Kasumi-1 (cell line): ENCODE measurements at places on chromosomes 5 and 9.

DNA sequence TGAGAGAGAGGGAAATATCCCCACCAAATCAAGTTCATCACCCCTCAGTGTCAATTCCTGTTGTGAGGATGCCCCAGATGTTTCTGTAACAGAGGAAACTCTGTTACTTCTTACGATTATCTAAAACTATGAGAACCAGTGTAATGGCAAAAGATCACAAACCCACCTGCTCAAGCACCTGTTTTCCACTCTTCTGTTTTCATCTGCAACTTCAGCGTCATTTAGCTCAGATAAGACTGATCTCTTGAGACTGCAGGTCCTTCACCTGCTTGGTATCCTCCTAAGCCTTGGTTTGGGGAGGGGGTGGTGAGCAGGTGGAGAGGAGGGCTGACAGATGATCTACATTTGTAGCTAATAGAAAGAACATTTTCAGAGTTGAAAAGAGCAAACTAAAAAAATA, 229.3 kb downstream of the SLF1 start:
- no peak for DNase-seq

- no peak for DNase-seq
Measured at GRCh38 chr5:120779674-120780073, 315.6 kb downstream of the PRR16 start.

- DNase-seq = no peak
Measured at GRCh38 chr9:12956261-12956660, 181.4 kb downstream of the LURAP1L start.

DNA sequence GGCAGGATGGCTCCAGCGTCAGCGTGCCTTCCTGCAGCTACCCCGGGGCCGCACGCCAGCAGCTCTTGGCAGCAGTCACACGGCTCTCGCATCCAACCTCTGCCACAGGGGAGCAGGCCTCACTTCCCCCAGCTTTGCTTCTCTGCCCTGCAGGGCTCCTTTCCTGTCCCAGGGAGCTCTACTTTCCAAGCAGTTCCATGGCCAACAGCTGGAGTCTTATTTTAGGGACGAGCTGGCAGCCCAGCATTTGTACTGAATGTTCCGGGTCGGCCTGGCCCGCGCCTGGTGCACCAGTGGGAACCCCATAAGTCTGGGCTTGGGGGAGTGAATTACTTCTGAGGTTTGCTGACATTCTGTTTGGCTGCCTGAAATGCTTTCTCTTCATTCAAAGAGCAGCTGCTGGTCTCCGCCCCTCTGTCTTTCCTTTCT, 34.6 kb downstream of the GADD45G start:
- DNase-seq = no peak

DNA sequence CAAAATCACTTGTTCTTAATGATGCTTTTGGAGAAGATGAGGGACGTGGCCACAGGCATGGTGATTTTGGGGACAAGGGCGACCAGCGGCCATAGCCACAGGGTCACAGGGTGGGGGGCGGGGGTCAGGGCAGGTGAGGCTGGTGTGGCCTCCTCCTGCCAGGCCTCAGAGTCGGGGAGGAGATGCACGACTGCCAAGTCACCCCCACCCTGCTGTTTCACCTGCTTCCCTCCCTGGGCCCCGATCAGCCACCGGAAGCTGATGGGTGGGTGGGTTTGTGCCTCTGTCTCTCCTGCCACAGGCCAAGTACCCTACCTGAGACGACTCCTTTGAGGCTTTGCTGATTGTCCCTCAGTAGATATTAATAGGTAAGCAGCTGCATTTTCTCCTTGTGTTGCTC, 199.3 kb downstream of the PAX5 start:
- no peak for DNase-seq

DNA sequence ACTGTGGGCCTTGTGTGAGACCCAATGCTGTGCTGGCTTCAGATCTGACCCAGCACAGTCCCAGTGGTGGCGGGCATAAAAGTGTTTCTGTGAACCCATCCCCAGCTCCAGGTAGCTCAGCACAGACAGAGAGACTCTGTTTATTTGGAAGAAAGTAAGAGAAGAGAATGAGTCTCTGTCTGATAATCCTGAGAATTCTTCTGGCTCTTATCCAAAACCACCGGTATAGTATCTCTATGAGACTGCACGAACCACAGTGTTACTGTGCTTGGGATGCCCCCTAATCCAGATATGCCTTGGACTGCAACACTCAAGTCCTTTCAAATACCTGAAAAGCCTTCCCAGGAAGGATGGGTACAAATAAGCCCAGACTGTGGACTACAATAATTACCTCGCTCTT, 1660.8 kb upstream of the ACO1 start:
- no peak for DNase-seq

DNA sequence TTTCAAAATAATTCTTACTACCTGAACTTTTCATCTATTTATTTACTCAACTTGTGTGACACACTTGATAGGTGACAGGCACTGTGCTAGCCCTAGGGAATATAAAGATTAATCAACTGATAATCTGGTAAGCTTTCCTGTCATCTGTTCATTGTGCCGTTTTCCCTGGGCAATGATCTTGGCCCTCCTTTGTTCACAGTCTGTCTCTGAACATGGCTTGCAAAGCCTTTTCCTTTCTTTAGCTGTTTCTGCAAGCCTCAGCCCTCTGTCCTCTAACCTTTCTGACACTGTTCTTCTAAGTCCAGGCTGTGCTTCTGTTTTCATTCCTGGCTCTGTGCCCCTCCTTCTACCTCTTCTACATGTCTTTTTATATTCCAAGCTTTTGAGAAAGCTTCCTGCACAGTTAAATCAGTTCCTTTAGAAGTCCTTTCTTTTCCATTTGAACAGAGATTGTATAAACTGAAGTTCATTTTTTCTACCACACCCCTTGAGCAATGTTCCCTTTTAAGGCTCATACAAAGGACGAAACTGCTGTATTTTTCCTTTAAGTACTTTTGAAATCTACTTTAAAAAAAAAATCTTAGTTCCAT, 803.0 kb upstream of the ZNF608 start:
- no peak for DNase-seq

- no peak for DNase-seq
Measured at GRCh38 chr5:173514661-173515060, 101.8 kb downstream of the BOD1 start.

- DNase-seq = no peak
Measured at GRCh38 chr5:109558364-109558763, 131.4 kb upstream of the MAN2A1 start.

- DNase-seq = no peak
Measured at GRCh38 chr5:176902911-176903664, 3.9 kb upstream of the HK3 start.

DNA sequence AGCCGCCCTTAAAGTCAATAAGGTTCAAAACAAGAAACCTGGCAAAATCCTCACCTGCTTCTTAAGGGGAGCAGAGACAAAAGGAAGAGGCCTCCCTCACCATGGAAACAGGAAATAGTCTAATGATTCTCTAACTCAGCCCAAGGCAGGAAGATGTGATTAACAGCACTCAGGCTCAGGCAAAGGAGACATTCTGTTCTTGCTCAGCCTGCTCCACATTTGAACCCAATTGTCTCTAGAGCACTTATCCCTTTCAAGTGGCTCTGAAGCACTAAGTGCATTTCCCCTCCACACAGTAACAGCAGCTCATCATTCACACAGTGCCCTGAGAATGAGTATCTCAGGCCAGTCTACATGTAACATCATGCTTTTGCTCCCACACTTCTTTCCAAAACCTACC, 72.3 kb downstream of the NIPSNAP3B start:
- DNase-seq = peak; percentile 24

DNA sequence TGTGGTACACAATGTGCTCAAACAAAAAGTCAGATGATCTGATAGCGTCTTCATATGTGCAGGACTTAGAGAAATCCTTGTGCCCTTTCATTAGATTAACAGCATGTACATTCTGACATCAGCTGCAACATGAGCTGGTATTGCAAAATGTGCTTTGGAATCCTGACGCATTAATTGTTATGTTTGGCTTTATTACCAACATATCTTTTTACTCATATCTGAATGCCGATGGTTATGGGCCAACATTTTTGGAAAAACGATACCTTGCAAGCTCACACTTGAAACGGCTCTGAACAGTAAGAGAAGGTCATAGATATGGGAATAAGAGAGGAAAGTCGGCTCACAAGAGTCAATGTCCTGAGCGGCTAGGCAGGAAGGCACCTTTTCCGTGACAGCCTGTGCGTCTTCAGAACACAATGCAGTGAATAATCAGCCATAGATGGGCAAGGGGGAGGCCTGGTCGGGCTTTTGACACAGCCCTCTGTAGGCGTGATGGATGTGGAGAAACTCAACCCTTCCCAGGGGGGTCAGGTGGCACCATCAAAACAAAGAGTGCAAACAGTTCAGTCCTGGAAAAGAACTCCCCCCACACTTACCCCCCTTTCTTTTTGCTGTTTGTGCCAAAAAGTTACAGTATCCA, 36.4 kb upstream of the GAS1 start:
- DNase-seq = no peak
